Stimulated activated CD4-positive, alpha-beta T cell treated with anti-CD3 and anti-CD28 coated beads, Interleukin-1b, Interleukin-23, amount 100 ng/mL, for 1 hour (primary cell): ENCODE measurements at places on chromosomes 3 and 15.

DNA sequence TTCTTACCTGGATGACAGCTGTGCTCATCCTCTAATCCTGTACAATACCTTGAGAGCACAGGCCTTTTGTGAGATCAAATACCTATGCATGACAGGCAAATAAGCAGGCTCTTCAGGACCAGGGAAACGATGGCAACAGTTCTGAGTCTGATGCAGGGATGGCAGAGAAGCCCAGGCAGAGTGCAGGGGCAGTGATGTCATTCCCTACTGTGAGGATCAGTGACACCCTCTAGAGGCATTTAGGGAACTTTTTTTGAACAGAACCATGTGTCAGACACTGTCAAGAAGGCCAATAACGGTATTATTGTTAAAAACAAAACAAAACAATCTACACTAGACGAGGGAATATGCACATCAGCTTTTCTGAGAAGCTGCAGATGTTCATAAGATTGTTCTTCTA, 314.8 kb upstream of the CTDSPL start:
- no peak for DNase-seq

GRCh38 chr3:58798312-58798711, 131.7 kb upstream of the FAM3D start:
- no peak for DNase-seq

DNA sequence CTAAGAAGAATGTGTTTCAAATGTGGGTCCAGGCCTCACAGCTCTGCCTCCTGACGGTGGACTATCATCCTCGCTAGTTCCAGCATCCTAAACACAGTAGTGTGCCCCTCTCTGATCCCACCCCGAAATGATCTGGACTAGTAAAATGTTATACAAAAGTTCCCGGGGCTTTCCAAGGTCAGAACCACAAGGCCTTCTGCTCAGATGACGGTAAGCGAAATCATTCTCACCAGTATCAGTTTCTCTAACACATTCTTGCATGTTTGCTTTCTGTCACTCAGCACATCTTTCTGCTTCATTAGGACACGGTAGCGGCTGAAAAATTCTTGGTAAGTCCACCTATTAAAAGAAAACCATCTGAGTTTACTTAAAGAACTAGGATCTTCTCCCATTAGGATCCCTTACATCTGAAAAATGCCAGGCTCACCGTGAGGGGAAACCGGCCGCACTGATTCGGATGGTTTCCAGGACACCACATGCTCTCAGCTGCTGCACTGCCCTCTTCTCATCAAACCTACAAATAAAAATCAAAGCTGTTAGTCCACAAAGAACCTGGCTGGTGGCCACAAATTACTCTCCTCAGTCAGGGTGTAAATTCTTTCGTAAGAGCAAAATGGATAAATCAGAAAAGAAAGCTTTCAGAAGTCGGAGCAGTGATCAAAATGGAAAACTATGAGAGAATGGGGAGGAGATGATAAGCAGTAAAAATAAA, 83.9 kb upstream of the MYO5C start:
- no peak for DNase-seq

DNA sequence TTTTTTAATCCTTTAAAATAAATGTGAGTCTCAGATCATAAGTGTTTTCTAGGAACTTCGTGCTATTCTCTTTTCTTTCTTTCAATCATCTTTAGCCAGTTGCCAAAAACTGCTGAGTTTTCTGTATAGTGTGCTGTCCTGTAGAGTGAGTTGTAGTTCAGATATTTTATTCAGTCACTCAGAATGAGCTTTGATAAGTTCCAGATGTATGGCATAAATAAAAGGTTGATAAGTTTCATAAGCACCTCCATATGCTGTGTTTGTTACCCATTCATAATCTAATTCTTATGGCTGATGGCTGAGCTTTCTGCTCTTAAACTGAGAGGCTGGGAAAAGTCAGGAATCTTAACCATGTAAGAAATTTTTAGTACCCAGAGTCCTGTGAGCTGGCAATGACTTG, 59.3 kb upstream of the COL6A6 start:
- no peak for DNase-seq

DNA sequence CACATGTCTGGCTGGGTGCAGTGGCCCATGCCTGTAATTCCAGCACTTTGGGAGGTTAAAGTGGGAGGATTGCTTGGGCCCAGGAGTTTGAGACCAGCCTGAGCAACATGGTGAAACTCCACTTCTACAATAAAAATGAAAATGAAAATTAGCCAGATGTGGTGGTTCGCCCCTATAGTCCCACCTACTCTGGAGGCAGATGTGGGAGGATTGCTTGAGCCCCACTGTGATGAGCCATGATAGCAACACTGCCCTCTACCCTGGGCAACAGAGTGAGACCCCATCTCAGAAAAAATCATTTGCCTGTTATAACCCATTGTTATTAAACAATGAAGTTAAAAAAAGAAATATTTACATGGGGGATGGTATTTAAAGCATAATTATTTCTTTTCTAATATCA, 240.1 kb upstream of the ZPLD1 start:
- no peak for DNase-seq

DNA sequence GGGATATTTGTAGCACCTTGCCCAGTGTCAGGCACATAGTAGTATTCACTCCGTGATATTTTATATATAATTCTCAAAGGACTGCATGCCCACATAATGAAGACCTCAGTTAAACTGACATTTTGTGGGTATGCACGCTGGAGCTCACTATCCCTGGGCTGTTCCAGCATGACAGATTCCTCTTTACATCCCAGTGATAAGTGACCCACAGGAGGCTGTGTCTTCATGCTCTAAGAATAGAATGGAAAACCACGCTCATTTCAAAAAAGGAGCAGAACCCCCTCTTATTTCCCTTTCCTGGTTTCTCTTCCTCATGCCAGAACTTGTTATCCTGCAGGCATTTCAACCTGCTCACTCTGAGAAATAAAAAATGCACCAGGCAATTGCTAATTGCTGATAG, 717.5 kb downstream of the AGBL1 start:
- DNase-seq = no peak

GRCh38 chr3:124360155-124360554, 368.2 kb upstream of the ROPN1 start:
- DNase-seq = no peak

DNA sequence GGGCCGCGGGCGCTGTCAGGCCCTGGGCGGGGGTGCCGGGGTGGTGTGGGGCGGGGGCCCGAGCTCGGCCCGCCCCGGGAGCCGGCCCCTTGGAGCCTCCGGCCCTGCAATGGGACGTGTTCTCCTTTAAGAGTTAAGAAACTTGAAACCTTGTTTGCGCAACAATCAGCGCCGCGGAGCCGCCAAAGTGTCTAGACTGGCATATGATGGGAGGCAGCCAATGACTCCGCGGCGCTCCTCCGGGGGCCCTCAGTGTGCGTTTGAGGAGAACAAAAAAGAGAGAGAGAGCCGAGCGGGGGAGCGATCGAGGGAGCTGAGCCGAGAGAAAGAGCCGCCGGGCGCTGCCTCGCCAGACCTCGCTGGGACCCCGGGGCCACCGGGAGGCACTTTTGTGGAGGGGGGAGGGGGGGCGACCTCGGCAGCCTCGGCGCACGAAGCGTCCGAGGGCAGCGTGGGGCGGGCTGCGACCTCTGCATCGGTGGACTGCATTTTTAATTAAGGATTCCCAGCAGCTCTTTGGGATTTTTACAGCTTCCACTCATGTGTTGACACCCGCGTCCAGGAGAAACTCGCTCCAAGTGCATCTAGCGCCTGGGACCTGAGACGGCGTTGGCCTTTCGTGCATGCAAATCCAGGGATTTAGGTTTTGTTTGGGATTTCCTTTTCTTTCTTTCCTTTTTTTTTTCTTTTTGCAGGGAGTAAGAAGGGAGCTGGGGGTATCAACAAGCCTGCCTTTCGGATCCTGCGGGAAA, at the start of gene SMAD6:
Gene SMAD6, plus strand, starts transcription at position 202 of the 752 bp plus-strand sequence. CDS start 1,023 bp downstream, outside the sequence.
- no peak for DNase-seq

DNA sequence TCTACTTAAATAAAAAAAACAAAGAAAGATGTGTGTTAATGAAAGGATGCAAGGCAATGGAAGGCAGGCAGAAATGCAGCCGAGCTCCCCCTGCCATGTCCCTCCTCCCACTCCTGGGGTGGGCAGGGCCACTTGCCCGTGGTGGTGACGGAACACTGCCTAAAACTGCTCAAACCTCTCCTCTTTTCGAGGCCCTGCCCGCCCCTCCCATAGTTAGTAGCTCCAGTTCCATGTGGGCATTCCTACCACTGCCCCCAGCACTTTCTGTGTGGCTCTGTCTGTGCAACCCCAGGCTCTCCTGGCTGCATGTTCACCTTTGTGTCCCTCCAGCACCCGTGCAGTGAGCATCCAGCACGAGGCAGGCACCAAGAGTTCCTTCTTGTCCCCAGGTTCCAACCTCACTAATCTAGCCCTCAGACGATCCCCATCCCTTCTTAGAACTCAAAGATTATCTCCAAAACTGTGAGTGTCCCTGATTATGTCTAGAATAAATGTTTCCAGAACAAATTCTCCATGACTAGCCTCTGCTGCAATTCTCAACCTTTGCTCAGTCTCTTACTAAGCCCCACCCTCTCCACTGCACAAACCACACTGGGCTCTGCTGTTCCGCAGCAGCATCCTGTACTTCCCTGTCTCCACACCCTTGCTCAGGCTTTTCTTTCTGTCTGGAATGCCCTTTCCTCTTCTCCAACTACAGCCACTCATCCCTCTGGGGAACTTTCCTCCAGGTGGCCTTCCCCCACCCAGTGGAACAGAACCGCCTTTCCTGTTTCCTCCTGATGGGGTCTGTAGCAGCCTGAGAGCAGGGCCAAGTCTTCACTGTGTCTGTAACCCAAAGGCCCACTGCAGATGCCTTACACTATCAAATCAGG, 32.6 kb upstream of the SPTBN5 start:
- DNase-seq = no peak

DNA sequence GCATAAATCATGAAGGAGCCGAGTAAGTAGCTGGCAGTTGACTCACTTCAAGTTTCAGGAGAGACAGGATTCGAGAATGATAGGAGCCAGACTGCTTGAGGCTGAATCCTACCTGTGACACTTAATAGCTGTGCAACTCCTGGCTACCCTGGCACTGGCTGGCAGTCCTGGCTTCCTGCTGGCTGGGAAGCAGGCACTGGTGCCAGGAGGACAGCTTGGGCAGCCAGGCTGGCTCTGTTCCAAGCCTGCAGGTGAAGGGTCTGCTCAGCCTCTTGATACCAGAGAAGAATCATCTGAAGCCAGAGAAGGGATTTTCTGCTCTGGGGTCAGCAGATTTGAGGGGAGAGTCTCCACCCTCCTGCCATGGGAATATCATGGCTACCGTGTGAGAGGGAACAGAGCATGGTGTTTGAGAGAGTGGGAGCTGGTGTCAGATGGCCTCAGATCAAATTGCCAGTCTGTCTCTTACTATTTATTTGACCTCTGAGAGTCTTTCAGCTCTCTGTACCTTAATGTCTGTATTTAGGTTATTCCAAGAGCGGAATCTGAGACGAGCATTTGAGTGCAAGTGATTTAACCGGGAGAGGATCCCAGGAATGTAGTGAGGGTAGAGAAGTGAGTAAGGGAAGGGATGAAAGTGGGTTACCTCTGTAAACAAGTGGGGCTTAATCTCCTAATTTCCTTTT, 4.4 kb upstream of the XIRP1 start:
- DNase-seq = no peak

- no peak for DNase-seq
Observed at GRCh38 chr3:65779390-65779789, 259.3 kb downstream of the MAGI1 start.

DNA sequence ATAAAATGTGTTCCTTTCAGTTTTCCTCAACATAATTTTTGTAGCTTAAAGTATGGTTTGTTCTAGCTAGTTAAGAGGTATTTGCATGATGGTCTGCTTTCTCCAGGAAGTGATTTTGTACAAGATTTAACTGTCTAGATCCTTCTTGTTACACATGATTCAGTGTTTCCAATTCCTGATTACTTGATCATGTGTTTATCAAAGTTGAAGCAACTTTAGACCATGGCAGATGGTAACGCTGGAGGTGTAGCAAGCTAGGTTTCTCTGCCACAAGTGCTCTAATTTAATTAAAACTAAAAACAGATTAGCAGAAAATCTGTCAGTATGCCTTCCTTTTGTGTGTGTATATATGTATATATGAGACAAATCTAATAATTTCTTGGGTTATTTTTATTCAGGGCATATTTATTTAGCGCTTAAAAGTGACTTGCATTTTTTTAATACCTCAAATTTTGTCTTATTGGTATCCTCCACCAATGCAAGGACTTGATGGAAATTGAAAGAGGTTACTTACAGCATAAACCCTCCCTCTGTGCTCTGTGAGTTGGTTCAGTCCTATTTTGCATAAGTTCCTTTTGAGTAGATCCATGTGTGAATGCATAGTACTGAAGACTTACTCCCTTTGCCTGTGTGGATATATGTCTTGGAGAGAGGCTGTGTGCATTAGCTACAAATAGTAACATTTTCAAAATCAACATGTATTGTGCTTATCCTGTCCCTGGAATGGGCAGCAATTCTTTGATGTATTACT, 157.3 kb upstream of the CGNL1 start:
- DNase-seq = no peak

- DNase-seq = no peak
Observed at GRCh38 chr3:60095516-60095915, 1045.7 kb upstream of the CFAP20DC start.

- DNase-seq = no peak
Observed at GRCh38 chr3:150407808-150408220, 284 bp upstream of the TSC22D2 start.

DNA sequence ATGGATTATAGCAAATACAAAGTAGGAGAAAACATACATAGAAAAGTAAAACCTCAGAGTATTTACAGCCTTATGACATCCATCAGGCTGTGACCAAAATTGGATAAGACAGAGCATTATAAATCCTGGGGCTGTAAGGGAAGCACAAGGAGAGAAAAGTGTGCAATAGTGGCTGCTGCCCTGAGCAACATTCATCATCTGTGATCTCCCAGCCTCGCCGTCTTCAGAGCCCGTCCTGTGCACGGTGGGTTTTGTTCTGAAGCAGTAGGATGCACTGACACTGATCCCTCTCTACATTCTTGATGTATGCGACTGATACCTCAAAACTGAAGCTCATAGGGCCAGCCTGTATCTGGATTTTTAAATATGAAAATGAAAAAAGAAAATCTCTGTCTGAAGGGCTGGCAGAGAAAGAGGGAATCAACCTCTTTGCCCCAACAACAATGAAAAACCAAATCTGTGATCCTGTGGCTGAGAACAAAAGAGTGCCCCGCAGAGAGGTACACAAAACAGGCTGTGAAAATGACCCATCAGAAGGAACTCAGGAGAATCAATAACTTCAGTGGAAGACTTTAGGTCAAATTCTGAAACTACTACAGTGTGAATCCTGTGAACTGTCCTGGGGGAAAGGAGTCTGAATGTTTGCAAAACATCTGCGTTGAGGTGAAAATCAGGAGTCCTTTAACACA, 8.2 kb upstream of the RTP4 start:
- no peak for DNase-seq

GRCh38 chr3:12835052-12835665, 6.2 kb downstream of the RPL32 start:
- no peak for DNase-seq
